ENCODE measurements at places on chromosomes 4 and X.

GRCh38 chrX:15142084-15142715, 127.7 kb downstream of the ASB9 start:
- no peak for DNase-seq

GRCh38 chr4:15690020-15690809, 8.6 kb downstream of the FAM200B start:
- peak; percentile 81 for DNase-seq

DNA sequence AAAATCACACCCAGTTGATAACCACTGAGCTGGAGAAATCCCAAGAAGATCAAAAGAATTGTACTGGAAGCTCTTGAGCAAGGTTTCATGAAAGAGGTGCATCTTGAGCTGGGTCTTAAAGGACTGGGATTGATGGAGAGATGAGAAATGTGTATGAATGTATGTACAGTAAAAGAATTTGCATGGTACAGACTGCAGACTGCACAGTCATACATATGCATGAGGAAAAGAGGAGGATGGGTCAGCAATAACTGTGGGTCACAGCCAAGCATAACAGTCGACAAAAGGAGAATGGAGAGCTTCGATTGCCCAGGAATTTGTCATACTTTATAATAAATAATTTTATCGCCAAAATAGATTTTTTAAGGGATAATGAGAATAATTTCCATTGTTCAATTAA, 4.8 kb upstream of the RELL1 start:
- DNase-seq, result no peak

GRCh38 chr4:93719552-93719951, 109.0 kb upstream of the ATOH1 start:
- DNase-seq, result no peak

DNA sequence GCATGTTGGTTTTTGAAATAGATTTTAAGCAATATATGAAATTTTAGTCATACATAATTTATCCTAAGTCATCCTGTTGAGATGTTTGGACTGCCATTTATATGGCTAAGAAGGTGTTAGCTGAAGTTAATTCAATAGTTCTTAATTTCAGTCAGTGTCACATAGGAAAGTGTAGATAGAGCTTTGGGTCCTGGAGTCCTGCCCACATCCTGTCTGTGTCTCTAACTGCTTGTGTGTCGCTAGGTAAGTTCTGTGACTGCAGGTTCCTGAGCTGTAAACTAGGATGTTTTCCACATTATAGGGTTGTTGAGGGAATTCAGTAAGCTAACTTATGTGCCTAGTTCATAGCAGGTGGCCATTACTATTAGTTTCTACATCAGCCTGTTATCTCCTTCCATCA, 20.7 kb downstream of the OFD1 start:
- DNase-seq, result no peak

- DNase-seq, result no peak
Observed at GRCh38 chr4:80172203-80172602, 25.1 kb upstream of the PRDM8 start.

DNA sequence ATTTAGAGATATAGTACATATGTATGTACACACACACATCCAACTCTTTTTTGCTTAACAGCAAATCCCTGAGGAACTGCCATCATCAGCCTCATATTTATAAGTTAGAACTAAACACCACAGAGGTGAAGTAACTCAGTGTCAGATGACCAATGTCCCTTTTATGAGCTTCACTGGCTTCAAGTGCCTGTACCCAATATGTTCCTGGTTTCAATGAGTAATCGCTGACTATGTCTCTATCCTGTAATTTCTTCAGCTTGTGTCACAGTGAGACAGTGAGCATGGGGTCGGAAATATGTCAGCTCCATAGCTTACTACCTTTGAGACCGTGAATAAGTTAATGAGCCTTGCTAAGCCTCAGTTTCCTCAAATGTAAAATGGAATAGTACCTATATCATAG, 136.2 kb upstream of the RASGEF1B start:
- DNase-seq, result peak; percentile 32

DNA sequence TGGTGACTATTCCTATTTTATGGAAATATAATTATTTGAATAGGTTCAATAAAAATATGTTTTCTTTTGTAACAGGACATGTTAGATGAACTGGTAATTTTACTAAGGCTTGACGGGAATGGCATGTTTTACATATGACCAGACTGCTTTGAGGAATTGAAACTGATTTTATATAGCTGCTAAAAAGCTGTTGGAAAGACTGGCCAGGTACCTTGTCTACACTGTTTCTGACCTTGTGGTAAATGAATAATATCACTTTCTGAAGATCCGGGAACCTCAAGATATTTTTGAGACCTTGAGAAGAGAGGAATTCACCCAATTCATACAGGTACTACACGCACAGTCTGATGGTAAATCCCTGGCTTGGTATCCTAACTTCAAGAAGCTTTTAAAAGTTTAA, 42.1 kb upstream of the USP46 start:
- no peak for DNase-seq

DNA sequence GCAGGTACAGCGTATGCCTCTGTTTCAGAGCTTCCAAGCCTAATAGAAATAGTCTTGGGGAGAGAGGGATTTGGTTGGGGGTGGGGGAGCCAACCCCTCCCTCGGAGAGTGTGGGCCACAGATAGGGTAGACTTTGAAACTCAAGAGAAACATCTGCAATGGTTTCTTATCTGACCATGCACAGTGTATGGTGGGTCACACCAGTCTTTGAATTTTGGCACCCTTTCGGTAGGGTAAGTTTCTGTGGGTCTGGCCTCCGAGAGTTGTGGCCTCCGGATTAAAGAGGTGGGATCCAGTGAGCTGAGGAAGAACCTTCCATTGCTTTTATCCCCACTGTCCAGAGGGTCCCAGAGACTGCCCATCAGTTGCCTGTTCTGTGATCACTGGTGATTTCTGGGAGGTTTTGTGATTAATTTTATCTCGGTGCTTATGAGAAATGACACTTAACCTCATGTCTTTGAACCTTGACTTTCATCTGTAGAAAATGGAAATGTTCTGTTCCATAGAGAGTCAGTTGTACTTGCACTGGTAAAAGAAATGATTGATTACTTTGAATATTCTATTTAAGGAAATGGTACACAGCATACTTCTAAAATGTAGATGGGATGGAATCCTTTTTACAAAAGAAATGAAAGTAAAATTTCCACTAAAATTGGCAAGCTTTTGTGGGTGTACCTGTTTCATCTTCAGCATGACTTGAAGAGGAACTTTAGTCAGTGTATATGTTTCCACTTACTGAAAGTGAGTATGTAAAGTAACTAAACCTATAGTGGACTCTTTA, 62.7 kb downstream of the TMEM131L start:
- no peak for DNase-seq

- no peak for DNase-seq
Observed at GRCh38 chr4:136136601-136137000, 1395.7 kb downstream of the PCDH18 start.

DNA sequence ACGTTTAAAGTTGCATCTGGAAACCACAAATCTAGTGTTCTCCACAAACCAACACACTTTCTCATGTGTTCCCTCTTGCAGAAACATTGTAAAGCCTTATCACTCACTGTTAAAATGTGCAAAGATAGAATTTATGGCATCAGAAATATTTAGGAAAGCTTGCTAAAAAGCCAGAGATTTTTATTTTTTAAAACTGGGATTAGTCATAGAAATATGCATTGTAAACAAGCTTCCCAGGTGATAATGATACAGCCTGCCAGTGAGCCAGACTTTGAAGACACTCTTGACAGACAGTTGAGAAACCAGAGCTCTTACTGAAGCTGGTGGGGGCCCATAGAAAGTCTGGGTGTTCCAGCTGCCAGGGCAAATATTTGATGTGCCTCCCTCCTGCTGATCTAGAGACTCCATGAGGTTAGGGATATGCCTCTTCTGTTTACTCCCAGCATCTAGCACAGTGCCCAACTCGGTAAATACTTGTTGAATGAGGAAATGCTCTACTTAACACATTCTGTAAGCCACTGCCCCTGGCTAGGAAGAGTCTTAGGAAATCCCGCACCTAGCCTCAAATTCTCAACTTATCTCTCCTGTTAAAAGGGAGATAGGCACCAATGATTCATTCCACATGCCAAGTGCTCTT, 179.0 kb upstream of the RASGEF1B start:
- no peak for DNase-seq

DNA sequence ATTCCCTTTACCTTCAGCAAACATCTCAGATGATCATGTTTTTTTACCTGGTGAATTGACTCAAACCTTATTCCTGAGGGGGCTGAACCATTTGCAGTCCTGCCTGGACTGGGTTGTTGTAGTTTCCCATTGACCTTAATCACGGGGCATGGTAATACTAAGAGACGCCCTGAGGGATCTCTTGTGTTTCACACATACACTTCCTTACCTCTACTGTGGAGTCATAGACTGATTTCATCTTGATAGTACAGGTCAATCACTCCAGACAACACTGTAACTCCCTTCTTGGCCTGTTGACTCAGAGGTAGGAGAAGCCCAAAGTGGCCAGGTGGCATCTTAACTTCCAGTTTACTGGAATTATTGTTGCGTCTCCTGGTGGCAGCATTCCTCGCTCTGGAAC, 1064.0 kb upstream of the PCDH10 start:
- DNase-seq, result no peak

GRCh38 chr4:28759064-28759463, 1898.4 kb downstream of the STIM2 start:
- no peak for DNase-seq

DNA sequence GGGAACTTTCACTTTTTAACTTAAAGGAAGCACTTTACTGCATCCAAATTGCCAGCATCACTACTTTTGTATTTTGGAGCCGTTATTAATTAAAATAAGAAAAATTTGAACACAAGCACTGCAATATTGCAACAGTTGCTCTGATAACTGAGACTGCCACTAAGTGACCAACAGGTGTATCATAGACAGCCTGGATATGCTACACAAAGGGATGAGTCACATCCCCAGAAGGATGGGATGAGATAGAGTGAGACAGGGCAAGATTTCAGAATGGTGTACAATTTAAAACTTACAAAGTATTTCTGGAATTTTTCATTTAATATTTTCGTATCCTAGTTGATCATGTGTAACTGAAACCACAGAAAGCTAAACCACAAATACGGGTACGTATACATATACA, 204.1 kb downstream of the MAPK10 start:
- DNase-seq, result no peak

- no peak for DNase-seq
Observed at GRCh38 chrX:107769581-107770317, 5.8 kb downstream of the TSC22D3 start.

GRCh38 chrX:79604364-79604763, 237.2 kb upstream of the ITM2A start:
- no peak for DNase-seq

GRCh38 chr4:141853091-141853764, 216.8 kb downstream of the IL15 start:
- peak; percentile 2 for DNase-seq

GRCh38 chr4:132333724-132334047, 815.4 kb upstream of the PCDH10 start:
- peak; percentile 22 for DNase-seq

GRCh38 chr4:161554372-161554990, 609.3 kb downstream of the FSTL5 start:
- peak; percentile 14 for DNase-seq

DNA sequence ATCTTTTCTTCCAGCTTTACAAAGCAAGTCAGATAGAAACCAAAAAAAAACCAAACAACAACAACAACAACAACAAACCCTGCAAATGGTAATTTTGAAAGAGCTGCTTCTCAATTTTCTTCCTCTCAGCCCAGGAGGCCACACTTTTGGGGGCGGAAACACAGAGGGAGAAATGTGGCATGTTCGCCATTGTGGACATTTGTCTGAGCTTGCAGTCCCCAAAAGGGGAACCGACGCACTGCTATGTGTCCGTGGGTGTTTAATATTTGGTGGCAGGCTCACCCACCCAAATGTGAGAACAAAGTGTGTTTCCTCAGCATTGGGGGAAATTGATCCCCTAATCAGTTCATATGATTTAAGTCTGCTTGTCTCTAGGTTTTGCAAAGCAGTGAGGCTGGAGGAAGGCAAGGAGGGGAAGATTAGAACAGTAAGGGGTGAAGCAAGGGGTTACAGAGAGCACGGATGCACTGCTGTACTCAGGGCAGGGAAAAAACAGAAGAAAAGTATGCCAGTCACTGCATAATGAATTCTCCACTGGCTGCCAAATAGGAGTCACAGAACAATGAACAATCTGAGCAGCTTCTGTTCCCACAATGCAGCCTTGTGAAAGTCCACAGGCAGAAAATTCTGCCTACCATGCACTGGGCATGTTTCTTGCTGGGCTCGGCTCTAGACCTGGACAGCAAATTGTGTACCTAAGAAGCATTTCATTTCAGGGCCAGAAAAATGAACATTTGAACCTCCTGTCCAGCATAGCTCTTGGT, 74.7 kb upstream of the GPM6B start:
- DNase-seq, result no peak

DNA sequence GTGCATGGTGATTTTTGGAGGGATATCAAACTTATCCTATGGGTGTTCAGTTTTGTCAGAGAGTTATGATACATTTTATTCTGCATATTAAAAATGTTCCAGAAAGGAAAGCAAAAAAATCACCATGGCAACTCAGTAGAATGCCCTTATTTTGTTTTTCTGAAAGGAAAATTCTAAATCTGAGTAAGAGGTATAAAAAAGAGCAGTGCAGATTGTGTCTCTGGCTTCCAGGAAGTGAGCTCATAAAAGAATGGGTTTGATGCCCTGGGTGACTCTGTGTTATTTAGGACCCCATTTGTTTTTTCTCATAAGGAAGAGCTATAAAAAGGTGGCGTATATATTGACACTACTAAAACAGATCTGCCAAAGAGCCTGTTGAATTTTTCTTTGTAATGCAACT, 128.8 kb downstream of the UCHL1 start:
- no peak for DNase-seq

DNA sequence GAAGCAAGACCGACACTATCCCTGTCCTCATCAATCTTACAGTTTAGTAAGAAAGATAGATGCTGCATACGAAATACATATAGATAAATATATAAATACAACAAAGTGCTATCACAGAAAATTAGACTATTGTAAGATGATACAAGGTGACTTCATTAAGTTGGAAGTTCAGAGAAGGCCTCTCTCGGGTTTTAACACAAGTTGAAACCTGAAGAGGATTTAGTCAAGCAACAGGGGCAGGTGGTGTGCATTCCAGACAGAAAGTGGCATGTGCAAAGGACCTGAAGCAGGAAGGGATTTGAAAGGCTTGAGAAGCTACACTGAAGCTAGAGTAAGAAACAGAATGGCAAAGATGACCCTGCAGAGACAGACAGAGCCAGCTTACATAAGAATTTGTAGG, 36.5 kb downstream of the USP46 start:
- no peak for DNase-seq

GRCh38 chr4:26406346-26406975, 83.8 kb downstream of the CCKAR start:
- DNase-seq, result peak; percentile 66

DNA sequence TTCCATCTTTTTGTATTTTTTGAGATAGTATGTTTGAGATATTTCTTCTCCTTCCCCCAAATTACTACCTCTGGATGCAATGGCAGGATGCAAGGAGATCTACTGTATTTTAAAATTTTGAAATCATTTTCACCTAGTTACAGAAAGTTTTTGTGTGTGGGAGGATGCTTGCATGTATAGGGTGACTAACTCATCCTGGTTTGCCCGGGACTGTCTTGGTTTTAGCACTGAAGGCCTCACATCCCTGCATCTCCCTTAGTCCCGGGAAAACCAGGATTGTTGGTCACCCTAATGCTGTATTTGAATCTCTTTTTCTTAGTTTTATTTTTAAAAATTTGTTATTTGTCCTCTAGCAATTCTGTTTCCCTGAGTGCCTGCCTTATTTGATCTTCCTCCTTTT, 12.1 kb downstream of the SUPT20HL2 start:
- peak; percentile 9 for DNase-seq

- no peak for DNase-seq
Observed at GRCh38 chrX:149916745-149917392, 12.5 kb upstream of the HSFX4 start.

GRCh38 chrX:26411045-26411444, 195.1 kb downstream of the MAGEB5 start:
- no peak for DNase-seq

Data from fibroblast of mammary gland (primary cell).